GM13977 (cell line): ENCODE measurements at places on chromosomes 5 and 9.

DNA sequence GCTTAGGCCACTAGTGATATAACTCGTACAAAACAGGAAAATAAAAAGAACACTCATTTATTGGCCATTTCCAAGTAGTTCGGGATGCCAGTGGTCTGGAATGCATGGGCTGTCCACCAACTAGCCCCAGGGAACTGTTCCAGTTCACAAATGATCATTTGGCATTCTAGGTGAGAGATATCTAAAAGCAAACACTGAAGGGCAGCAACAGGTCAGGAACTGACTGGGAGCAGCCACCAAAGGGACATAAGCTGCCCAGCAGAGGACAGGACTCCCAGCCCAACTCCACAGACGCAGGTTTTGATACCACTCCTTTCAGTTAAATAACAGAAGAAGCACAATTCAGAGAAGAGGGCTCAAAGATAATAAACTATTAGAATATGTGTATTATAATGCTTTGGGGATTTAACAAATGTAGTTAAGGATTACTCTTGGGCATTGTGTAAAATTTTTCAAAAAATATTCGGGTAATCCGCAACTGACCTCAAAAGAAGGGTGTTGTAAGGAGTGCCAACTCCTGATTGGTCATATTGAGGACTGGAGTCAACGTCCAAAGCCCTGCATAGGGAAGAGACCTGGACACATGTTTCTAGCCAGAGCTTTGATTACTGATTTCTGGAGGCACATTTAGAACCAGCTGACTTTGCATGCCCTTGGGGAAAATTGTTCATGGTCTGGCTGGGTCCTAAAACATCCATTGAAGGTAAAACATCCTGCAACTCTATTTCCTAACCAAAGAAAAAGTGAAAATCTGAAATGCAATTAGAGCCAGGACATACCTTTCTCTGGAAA is 320.0 kb downstream of the DNAH5 start:
- DNase-seq: no peak

DNA sequence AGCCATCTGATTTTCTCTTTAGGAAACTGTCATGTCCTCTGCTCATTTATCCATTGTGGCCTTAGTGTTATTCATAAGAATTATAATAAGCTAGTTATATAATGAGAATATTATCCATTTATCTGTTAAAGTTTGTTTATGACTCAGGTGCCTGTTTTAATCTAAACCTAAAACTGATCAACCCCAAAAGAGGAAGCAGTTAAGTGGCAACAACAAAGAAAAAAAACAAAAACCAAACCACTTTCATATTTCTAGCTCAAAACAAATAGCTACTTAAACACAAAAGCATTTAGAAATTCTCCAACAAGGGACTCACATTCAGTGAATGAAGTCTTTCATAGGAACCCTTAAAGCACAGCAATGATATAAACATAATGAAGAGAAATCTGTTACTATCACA is 116.4 kb downstream of the APBA1 start:
- DNase-seq: no peak

- DNase-seq: no peak
These were observed 4.6 kb upstream of the RASEF start for GRCh38 chr9:83067579-83067978.

GRCh38 chr5:133296624-133297023 is 244.8 kb downstream of the HSPA4 start:
- DNase-seq: no peak

- DNase-seq: peak; percentile 61
These were observed 141.2 kb upstream of the ASTN2 start for GRCh38 chr9:117555964-117556629.

- no peak for DNase-seq
These were observed 40.4 kb upstream of the HAND1 start for GRCh38 chr5:154518438-154518867.

- DNase-seq: peak; percentile 22
These were observed 313.4 kb upstream of the SLC30A5 start for GRCh38 chr5:68780299-68780955.

- no peak for DNase-seq
These were observed 110.0 kb upstream of the RPS23 start for GRCh38 chr5:82388181-82388580.

DNA sequence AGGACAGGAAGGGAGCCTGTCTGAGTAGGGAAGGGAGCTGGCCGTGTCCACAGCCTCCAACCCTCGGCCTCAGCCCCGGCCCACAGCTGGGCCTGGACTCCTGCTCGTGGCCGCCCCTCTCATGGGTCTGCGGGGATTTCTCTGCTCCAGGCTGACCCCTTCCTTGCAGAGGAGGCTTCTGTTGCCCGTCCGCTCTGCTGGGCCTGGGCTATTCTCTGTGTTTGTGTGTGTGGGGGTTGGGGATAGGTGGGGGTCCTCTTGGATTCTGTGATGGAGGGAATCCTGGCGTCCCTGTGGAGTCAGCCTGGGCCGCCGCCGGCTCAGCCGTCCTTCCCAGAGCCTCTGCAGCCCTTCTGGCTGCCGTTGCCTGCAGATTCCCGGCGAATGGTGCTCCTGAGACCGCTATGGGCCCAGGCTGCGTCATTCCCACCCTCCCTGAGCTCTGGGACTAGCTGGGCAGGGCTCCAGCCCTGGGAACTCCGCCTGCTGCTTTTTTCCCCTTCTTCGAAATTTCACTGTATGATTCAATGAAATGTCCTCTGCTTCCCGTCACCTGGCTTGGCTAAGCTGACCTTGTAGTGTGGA is 64.2 kb downstream of the FGF18 start:
- no peak for DNase-seq

DNA sequence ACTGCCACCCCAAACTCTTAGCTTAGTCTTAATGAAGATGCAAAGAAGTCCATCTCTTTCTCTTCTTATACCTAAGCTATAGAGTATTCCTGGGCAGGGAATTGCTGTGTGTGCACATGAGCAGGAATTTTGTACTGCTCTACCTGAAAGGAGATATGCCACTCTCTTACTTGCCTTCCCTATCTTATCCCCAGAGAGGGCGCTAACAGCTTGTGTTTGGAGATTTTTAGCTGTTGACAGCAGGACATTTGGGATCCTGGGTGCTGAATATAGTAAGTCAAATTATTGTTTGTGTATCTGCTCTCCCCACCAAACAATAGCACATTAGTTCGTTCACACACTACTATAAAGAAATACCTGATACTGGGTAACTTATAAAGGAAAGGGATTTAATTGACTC is 159.5 kb downstream of the GABRG2 start:
- no peak for DNase-seq

GRCh38 chr5:156850206-156850751 is at the start of gene PPP1R2B:
Gene PPP1R2B, plus strand, starts transcription at chr5:156850295. Its CDS starts 268 bp downstream, at chr5:156850563.
- DNase-seq: no peak

DNA sequence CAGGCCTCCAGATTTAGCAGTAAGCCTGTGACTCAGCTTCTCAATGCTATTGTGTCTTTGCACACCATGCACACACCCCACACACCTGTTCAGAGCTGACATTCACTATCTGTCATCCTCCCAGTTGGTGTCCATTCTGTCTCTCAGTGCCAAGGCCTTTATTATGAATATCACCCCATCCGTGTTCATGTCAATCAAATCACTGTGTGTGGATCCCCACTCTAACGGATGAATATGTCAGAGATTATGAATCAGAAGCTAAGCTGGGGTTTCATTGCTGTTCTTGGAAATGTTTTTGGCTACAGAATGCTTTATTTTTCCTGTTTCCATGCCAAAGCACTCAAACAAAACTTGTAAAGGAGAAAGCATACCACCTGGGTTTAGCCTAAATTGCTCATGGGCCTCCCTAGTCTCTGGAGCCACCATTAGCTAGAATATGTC is 9.4 kb upstream of the MAMDC2 start:
- DNase-seq: no peak

GRCh38 chr5:77180167-77181081 is 30.1 kb upstream of the PDE8B start:
- DNase-seq: no peak

GRCh38 chr5:179795863-179796833 is 2.4 kb downstream of the LTC4S start:
- DNase-seq: peak; percentile 88

DNA sequence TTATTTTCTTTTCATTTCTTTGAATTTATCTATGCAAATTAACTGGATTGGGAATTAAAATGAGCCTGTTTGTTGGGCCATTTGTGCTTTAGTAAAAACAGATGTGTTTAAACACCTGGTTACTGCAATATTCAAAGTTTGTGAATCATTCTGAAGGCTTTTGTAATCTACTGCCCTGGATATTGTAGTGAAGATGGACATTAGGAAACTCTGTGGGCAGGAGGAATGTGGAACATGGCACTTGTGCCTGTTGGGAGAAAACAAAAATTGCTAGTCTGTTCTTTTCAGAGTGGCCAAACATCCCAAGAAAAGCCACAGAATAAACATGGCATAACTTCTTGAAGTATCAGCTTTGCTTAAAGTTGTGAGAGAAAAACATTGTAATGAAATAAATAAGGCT is 40.8 kb downstream of the CHSY3 start:
- DNase-seq: no peak

GRCh38 chr9:26170190-26170589 is 491.9 kb upstream of the TUSC1 start:
- DNase-seq: no peak

- no peak for DNase-seq
These were observed 352.8 kb upstream of the FAM174A start for GRCh38 chr5:100182402-100182801.

DNA sequence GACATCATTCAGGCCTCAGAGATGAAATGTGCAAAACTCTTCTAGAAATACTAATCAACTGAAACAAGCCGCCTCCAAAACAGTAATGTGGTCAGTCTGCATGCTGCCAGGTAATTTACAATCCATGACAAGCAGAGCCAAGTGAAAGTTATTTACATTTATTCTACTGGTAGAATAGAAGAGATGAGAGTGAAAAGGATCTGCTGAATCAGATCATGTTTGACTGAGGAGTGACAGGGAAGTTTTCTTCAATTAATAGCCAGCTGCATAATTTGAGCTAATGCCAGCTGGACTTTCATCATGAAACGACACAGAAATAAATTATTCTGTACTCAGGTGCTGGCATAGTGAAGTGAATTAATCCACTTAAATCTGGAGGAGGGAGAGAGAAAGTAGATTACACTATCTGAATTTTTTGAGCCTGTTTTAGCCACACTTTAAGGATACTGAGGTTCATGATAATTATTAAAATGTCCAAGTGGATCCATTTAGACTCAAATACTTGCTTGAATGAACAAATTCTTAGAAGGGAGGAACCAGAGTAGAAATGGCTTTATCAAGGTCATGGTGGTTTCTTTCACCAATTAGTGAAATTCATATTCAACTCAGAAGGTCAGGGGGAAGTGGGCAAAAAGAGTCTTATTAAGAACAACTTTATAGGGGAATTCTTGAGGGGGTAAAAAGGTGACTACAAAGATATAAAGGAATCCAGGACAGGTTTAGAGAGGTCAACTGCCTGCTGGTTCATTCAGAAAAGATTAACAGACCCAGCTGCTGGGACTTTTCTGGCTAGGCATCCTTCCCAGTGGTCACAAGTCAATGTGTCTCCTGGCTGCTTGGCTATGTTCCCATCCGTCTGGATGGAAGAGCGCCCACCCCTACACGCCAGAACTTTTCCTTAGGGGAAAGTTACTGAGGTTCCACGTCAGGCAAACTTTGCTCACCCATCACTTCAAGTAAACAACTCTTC is 350.4 kb downstream of the PDE4D start:
- DNase-seq: no peak

- DNase-seq: no peak
These were observed 29.1 kb upstream of the DUSP1 start for GRCh38 chr5:172800088-172800551.

- DNase-seq: no peak
These were observed 207.9 kb upstream of the OTULINL start for GRCh38 chr5:14373685-14374084.

DNA sequence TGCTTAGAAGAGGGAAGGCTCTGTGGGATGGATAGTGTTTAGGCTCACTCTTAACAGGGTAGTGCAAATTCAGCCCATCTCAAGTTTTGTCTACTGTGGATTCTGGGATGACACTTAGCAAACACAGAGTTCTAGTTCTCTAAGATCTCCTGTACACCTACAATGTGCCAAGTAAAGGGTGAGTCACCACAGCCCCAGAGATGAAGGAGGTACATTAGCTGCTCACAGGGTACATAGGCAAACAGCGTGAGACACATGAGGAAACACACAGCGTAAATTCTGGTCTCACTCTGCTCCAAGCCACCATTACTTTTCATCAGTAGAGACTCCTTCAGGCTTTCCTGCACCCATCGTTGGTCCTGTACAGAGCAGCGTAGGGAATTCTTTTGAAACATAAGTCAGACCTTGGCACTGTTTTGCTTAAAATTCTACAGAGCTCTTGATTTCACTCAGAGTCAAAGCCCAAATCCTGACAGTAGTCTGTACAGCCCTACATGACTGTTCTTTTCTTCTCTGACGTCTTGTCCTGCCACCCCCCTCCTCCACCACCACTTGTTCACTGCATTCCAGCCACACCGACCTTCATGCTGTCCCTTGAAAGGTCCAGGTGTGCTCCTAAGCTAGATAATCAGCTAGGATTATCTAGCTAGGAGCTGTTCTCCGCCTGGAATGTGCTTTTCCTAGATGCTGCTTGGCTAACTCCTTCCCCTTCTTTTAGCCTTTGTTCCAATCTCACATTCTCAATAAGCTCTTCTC is 8.7 kb downstream of the ASTN2 start:
- DNase-seq: no peak

DNA sequence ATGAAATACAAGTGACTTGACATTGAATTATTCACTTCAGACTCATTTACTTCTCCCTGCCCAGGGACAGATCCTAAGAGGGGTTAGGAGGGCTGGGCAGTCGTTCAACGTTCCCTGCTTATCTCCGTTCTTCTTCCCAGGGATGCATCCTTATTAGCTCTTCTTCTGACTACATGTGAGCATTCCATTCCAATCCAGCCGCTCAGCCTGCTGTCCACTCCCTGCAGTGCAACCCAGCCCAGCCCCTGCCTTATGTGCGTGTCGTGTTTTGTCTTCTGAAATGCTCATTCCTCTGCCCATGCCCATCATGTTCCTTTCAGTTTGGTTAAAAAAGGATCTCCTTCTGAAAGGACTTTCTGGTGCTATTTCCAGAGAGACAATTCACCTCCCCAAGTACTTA is 64.7 kb upstream of the PALM2AKAP2 start:
- no peak for DNase-seq

DNA sequence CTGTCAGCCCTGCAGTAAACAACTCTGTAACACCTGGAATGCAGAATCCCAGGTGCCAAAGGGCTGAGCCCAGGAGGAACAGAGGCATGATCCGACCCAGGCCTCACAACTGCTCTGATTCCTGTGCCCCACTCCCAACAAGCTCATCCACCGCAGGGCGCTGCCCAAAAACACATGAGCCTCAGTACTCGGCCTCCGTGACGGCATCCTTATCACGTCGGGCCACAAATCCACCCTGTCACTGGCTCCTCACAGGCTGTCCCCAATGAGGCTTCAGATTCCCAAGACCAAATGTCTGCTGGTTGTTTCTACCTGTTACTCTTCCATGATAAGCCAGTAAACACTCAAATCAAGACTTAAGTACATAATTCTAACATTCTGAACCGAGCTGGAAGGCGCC is 15.2 kb downstream of the QSOX2 start:
- DNase-seq: no peak
